ENCODE measurements at places on chromosomes 4 and X. TPM values are rescaled to one million over a fixed set of nuclear protein-coding genes. Genes with fewer than 3 reads are reported as not detected.

DNA sequence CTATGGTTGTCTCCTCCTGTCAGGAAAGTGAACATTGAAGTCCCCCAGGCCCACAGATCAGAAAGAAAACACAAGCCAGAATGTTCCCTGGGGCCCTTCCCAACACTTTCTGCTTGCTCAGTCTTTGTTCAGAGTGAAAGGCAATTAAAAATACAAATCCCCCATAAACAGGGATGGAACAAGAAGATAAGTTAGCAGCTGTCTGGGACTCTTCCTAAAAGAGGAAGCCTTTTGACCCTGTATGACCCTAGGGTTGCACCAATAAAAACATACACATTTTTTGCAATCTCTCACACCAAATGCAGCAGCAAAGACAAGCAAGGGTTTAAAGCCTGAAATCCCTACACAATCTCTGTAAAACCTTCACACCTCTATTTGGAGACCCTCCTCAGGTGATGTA lies 22.6 kb downstream of the IRF2 start:
- no peak for DNase-seq

PNMA3 gene
- polyA plus RNA-seq, result 22.2 TPM

DNA sequence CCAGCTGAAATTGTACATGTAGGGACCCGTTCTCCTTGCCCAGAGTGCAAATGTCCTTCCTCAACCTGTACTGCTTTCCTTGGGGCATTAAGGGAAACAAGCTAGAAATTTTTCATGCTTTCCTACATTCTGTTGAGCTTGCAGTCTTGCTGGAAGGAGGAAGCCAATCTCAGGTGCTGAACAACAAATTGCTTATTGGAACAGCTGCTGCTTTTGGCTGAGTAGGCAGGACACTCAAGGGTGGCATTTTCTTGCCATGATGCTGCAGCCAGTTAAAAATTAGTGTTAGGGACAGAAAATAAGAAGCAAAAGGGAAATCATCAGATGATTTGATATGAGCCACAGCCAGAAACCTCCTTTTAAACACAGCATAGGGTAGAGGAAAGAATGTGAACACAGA lies 223.7 kb downstream of the QDPR start:
- no peak for DNase-seq

GRCh38 chrX:116267511-116268040 lies 97.0 kb downstream of the AGTR2 start:
- DNase-seq, result no peak

- no peak for DNase-seq
Observed at GRCh38 chrX:135639066-135639780, 74.2 kb upstream of the CT45A1 start.

DNA sequence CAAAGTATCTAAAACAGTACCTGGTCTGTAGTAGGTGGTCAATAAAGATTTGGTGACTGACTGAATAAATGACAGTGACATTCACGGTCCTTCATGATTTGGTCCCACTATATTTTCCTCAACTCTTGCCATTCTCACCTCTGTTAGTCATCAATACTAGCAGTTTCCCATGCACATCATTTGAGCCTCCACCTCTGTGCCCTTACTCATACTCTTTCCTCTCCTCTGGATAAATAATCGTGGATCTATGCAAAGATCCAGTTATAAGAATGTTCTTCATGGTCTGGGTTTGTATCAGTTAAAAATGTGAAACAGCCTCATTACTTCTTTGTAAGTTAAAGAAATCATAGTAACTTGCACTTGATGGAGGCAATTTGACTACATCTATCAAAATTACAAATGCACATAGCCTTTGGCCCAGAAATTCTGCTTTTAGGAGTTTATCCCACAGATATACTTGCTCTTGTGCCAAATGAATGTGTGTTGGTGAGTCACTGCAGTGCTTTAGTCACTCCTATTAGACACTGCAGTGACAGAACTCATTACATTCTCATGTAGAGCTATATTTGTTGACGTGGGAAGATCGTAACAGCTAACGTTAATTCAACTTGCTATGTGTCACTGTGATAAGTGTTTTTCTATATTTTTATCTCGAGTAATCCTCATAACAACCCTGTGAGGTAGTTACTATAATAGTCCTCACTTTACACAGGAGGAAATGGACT lies 121.9 kb upstream of the SMIM10 start:
- DNase-seq, result no peak

DNA sequence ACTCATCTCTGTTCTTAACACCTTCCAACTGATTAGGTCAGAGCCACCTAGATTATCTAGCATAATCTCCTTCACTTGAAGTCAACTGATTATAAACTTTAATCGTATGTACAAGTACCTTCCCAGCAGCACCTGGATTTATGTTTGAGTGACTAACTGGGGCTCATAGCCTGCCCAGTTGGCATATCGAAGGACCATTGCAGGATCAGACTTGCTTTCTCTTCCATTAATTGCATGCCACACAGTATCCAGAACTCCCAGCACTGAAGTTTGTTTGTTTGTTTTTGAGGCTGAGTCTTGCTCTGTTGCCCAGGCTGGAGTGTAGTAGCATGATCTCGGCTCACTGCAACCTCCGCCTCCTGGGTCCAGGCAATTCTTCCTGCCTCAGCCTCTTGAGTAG lies 27.9 kb downstream of the GRK4 start:
- DNase-seq, result no peak

DNA sequence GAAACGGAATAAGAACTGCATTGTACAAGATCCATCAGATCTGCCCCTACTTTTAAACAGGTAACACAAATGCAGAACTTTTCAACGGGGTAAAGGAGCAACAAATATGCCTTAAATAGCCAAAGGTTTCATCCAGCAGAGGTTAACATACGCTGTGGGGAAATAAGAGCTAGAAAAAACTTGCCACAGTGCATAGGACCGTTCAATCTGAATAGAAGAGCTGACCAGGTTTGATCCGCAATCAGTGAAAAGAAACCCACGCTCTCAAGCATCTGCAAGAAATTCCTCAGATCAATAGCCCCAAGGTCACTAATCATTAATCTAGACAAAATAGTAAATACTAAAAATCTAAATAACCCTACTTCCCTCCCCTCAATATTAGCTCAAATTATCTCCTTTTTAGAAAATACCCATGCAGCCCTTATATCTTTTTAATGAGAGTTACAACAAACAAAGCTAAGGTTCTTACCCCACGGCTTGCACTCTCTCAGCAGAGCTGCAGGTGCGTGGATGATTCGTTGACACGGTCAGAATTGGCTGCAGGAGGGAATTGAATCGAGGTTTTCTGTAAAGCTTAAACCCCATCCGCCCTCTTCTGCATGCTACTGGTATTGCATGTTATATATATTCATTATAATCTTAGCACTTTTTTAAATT lies at the start of gene TLR10:
Gene TLR10 (minus strand): TSS at position 539 of the 657 bp plus-strand sequence. CDS start 7,400 bp downstream, outside the sequence.
- DNase-seq, result no peak

GRCh38 chr4:172601195-172601594 lies 567.4 kb upstream of the GALNT7 start:
- peak; percentile 2 for DNase-seq

DNA sequence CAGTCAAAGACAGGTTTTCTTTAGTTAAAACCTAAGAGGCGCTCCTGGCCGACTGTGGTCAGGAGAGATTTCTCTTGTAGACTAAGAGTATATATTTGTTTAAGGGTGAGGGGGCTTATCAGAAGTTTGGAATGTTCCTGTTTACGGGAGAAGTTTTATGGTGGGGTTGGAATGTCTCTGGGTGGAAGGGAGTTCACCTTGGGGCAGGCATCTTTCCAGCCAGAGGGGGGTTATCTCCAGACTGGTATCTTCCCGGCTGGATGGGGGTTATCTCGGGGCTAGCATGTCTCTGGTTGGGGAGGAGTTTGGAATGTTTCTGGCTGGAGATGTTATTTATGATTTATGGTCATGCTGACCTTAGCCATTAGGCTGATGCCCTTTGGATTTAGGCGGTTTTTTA lies 116.0 kb downstream of the COX7B2 start:
- DNase-seq, result no peak

DNA sequence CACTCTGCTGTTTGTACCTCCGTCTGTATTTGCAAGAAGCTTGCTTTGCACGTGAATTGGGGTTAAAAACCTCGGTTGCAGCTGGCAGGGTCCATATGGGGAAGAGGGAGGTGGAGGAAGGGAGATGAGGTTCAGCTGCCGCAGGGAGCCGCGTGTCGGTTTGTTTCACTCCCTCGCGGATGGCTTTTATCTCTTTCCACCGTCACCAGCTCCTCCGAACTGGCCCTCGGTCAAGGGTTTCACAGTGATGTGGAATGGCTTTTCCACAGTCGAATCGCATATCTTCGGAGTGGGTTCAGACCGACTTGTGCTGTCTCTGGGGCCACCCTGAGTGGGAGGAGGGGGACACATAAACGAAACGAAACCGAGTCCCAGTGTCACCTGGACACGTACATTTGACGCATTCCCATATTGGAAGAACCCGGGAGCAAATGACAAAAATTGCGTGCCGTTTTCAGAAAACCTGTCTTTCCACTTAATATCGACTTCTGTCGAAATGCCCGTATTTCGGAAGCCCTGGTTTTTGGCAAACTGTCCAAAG lies 929 bp downstream of the ZBTB33 start:
- peak; percentile 45 for DNase-seq

DNA sequence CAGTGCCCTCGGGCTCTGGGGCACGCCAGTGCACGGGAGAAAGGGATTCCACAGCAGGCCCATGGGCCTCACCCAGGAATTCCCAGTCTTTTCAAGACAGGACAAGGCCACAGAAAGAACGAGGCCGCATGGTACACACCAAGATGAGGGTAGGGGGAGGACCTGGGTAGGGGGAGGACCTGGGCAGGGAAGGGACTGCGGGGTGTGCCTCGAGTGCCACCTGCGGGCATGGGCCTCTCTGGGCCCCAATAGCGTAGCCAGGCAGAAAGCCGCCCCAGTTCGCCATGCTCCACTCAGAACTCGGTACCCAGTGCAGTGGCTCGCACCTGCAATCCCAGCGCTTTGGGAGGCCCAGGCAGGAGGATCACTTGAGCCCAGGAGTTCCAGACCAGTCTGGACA lies 14.0 kb upstream of the DUSP9 start:
- no peak for DNase-seq

DNA sequence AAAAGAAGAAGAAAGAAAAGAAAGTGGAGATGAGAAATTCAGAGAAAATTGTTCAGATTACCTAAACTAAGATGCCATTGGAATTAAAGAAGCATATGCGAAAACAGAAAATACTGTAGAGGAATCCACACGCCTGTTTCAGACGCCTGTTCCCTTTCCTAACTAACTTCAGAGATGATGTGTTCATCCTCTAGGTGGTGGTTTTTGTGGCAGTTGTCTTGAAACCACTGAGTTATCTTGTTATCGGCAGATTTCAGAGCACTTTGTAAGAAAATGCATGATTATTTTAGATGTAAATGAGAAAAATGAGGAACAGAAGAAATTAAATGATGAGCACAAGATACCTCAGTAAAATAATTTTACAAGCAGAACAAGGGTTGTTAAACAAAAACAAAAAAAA lies 48.3 kb downstream of the FUNDC1 start:
- DNase-seq, result no peak

DNA sequence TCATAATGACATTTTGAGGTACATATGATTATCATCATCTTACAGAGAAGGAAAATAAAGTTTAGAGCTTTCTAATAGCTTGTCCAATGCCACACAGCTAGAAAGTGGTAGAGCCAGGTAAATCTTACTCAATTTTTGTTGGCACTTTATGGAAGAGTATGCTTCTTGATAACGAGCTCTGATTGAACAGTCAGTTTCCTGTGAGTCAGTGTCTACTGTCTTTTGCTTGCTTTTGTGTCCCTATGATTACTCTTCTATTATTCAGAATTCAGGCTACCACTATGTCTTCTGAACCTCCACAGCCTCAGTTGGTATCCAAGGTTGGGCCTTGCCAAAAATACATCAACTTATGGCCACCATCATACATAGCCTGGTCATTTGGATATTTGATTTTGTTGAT lies 2.6 kb downstream of the FAAH2 start:
- no peak for DNase-seq

SH2D1A gene
- polyA plus RNA-seq, result 0.17 TPM

WDR19 gene
- 60.8 TPM for polyA plus RNA-seq

TMEM175 gene
- 30.7 TPM for polyA plus RNA-seq

DNA sequence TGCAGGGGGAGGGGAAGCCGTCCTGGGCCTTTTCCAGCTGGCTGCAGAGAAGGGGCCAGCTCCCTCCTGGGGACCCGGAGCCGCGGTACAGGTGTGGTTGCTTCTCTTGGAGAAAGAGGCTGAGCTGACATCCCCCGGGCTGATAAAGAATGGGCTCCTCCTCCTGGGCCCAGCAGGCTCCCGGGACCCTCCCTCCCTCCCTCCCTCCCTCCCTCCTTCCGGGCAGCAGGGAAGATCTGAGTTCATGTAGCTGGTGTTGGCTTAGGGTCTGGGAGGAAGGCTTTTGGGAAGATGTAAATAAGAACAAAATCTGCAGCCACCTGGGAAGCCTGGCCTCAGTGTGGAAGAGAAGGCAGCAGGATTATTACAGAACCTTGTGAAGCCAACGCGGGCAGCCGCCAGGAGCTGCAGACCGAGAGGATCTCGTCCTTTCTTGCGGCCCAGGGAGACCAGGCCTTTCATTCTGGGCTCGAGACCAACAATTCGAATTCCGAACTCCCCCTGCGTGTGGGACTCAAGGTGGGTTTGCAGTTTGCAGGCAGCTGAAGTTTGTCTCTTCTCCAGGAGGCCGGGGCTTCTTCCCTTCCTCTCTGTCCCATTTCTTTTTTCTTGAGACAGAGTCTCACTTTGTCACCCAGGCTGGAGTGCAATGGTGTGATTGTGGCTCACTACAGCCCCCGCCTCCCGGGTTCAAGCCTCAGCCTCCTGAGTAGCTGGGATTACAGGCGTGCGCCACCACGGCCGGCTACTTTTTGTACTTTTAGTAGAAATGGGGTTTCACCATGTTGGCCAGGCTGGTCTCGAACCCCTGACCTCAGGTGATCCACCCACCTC lies at the start of gene PLCXD1:
Gene PLCXD1 (plus strand): TSS at position 216 of the 834 bp plus-strand sequence. CDS start 2,807 bp downstream, outside the sequence.
- peak; percentile 61 for DNase-seq

DNA sequence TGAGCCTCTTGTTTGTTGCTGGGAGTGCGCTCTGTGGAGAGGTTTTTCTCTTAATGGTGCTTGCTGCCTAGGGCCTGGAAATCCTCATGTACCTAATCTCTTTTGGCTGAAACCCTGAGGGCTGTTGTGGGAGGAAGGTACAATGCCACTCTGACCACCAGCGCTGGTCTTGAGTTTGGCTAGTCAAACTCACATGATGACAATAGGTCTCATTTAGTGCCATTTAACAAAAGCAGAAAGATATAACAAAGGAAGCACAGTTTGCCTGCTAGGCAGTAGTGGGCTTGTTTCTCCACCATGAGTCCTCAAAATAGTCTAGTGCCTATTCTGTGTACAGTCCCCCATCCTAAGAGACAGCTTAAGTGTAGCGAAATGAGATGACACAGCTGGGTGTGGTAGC lies 111.3 kb downstream of the TSPAN7 start:
- DNase-seq, result no peak

- DNase-seq, result no peak
Observed at GRCh38 chr4:20062054-20062453, 189.7 kb upstream of the SLIT2 start.

DNA sequence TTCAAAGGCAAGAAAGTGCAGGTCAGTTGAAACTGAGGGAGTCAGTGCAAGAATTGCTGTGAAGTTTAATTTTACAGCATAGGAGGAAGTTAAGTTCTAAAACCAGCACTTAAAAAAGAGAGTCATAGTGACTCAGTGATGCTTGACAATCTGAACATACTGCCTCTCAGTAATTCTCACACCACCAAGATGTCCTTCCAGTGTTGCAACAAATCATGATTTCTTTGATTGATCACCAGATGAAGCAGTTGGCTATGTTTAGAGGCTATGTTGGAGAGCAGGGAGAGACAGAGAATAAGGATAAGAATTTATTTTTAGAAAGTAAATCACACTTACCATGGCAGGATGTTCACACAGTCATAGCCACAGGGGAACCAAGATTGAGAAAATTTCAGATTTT lies 13.2 kb downstream of the TRIM2 start:
- no peak for DNase-seq

- DNase-seq, result no peak
Observed at GRCh38 chr4:138299881-138300280, 57.7 kb upstream of the SLC7A11 start.

GRCh38 chrX:65751519-65751918 lies 84.1 kb downstream of the MSN start:
- no peak for DNase-seq

Measured in left renal cortex interstitium (tissue), 4 donors.